Activated T-helper 2 cell treated with anti-CD3 and anti-CD28 coated beads, Interferon-gamma antibody, Interleukin-2, Interleukin-4, amounts not matched to agents 10 μg/mL and 5 μg/mL and 100 μg/mL, durations not matched to agents 14 hours and 24 hours and 36 hours (primary cell): ENCODE measurements at places on chromosomes 4 and X. TPM values are rescaled to one million over a fixed set of nuclear protein-coding genes. Genes with fewer than 3 reads are reported as not detected.

- DNase-seq = no peak
Observed at GRCh38 chr4:38829237-38829636, 24.6 kb upstream of the TLR1 start.

- DNase-seq = no peak
Observed at GRCh38 chrX:139538907-139539790, 8.6 kb downstream of the F9 start.

DNA sequence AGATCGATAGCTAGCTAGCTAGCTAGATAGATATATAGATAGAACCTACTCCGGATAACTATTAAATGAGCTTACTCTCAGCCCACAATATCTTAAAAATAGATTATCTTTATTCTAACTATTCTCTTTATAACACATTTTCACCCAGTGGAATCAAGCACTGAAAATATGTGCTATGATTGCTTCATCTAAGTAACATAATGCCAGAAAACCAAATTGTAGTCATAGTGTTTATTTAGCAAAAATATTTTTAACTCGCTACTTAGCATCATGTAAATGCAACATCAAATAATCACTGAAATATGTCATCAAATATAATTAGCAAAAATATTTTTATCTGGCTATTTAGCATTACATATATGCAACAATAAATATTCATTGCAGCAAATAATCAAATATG lies 1.5 kb downstream of the TMEM156 start:
- no peak for DNase-seq

- DNase-seq = no peak
Observed at GRCh38 chr4:145814246-145814645, 124.4 kb downstream of the ZNF827 start.

The DDX60 gene
- total RNA-seq = 5.3 and 5.6 TPM in 2 replicates

The DDX53 gene
- not detected in 2 replicates for total RNA-seq
